NCI-H1092 (cell line): ENCODE measurements at places on chromosomes 1 and 21.

DNA sequence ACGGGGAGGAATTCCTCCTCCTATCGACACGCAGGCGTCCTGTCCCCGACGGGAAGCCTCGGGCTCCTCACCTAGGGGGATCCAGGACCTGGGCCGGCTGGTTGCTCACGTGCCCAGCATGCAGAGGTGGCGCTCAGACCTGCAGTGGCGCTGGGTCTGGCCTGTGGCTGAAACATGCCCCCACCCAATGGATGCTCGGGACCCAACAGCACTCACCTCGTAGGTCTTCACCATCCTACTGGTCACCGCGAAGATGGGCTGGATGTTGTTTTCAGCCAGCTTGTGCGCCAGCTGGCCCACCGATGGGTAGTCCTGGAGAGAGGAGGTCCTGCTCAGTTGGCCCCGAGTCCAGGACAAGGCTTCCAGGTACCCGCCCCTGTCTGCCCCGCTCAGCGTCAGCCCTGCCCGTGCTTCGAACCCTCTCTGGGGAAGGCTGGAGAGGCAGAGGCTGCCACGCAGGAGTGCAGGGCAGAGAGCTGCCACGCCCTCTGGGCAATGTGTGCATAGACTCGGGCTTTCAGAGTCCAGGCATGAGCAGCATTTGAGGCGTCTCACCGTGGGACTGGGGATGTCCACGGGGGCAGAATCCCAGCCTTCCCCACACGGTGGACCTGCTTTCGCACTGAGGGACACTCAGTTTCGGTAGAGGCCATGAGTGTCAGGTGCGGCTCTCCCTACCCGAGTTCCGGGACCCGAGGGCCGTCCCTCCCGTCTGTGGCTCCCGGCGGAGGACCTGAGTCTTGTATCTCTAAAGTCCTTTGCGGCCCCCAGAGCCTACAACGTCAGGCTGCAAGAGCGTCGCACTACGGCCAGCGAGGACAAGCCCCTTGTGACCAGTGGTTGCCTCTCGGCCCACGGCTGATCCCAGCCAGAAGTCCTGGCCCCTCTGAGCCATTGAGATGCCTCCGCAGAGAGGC is 21.6 kb downstream of the ITGB2 start:
- DNase-seq: no peak

DNA sequence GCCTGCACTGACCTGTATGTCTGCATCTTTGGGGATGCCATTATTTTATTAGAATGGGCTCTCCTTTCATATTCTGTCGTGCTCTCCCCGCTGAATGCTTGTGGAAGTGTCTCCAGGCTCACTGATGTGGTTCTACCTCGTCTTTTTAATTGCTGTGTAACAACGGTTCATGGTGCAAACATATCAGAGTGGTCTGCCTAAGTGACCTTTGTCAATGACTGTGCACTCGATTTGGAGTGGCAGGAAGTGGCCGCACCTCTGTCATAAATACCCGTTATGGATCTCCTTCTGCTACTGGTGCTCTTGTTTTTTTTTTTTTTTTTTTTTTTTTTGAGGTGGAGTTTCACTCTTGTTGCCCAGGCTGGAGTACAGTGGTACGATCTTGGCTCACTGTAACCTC is 38.3 kb downstream of the SPSB1 start:
- no peak for DNase-seq

- DNase-seq: no peak
Measured at GRCh38 chr1:177310326-177310725, 139.6 kb downstream of the BRINP2 start.

DNA sequence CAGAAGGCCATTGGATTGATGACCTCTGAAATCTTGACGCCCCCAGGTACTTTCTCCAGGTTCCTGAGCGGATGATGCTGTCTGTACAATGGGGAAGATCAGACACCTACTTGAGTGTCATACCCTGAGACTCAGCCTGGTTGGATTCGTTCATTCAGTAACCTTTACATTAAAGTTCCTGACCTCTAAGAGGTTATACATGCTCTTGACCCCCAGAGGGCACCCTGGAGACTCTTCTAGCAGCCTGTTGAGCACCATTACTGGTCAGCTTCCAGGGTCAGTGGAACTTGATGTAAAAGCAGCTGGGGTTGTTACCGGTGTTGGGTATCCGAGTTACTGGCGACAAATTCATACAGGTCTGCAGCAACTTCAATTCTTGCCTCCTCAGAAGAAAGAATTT is 114.3 kb upstream of the ZNF678 start:
- DNase-seq: peak; percentile 33

DNA sequence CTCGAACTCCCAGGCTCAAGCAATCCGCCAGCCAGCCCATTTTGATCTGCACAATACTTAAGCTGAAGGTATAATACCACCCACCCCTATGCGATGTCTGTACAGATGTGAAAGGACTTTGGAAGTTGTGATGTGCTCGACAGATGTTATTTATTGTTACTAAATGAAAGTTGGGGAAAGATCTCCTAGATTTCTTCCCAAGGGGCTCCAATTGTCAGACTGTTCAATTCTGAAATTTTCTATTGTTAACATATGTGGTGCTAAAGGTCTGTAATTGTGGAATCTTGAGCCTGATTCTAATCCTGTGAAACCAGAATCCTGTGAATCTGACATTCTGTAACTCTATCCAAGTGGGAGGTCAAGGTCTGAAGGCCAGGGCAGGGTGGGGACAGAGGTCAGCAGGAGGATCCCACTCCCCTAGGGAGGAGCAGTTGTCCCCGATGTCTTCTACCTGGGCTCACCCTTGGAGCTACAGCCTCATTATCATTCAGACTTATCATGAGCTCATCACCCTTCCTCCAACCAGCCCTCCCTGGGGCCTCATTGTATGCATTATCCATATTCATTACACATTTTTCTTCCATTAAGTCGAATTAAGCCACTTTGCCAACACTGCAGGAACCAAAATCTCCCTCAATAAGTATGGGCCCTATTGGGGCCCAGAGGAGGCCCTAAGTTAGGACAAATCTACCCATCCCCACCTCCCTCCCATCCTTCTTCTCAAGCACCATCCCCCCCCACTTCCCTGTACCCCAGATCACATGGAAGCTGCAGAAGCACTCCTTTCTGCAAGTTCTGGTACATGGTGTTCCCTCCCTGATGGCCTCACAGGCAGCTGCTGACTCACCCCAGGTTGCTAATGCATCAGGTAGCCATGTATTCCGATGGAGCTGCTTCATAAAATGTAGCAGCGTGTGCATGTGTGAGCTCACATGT is 32.3 kb downstream of the SHISAL2A start:
- no peak for DNase-seq

DNA sequence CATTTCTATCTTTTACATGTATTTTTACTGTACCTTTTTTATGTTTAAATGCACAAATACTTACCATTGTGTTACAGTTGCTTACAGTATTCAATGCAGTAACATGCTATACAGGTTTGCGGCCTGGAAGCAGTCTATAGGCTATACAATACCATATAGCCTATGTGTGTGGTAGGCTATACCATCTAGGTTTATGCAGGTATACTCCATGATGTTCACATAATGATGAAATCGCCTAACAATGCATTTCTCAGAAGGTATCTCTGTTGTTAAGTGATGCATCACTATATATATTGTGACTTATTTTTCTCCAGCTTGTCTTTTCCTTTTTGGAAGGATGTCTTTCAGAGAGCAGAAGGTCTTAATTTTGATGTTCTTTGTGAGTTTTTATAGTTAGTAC is 103.5 kb downstream of the MAST2 start:
- no peak for DNase-seq

GRCh38 chr1:99535470-99536164 is 110.3 kb upstream of the PALMD start:
- DNase-seq: no peak

- no peak for DNase-seq
Measured at GRCh38 chr21:32515874-32516273, 69.4 kb downstream of the TCP10L start.

GRCh38 chr1:239662950-239663349 is 276.6 kb downstream of the CHRM3 start:
- no peak for DNase-seq

DNA sequence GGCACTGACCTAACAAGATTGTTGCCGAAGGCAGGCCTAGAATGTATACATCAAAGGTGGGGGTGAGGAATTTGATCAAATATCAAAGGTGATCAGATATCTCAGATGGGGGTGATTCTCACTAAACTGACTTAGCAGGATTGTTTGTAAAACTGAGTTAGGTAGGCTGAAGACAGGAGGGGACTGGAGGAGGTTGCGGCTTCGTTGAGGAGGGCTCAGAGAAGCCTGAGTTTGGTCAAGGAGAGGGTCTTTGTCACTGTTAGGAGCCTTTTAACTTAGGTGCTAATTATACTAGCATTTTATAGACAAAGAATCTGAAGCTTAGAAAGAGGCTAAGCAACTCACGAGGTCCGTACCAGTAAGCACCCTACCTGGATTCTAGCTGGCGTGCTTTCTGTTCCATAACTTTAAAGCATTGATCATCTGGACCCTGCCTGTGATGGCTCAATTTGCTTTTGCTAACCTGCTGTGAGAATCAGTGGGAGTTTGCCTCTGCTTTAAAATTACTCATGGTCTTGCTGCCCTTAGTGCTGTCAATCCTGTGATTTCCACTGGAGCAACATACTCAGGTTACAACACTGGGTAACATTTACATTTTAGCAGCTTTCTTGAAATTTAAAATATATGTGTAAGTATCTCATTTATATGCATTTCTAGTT is 49.8 kb downstream of the ITSN1 start:
- no peak for DNase-seq

DNA sequence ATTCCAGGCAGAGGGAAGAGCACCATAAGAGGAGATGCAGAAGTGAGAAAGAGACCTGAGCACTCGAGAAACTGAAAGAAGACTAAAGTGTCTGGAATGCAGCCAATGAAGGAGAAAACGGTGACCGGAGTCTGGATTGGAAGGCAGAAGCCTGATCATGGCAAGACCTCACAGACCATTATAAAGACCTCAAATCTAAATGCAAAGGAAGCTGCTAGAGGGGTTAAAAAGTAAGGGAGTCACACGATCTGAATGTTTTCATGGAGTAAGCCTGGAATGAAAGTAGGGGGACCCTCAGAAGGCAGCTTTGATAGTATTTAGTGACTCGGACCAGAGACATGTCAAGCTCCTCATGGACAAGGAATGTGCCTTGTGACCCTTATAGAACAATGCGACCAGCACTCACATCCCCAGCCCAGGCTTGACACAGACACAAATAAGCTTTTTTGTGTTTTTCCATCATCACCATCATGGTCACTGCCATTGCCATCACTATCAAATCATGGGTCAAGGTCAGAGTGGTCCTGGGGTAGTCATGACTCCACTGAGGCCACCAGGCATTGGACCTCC is 183.6 kb downstream of the SEC16B start:
- no peak for DNase-seq

DNA sequence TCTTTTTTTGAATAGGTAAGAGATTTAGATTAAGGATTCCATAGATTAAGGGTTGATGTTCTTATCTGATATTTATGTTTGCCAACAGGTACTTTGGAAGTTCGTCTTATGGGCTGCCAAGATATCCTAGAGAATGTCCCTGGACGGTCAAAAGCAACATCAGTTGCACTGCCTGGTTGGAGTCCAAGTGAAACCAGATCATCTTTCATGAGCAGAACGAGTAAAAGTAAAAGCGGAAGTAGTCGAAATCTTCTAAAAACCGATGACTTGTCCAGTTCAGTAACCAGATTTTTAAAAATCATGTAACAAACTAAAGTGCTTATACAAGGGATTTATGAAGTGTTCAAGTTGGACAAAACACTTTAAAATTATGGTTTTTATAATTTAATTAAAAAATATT is 100.5 kb downstream of the PKN2 start:
- no peak for DNase-seq

GRCh38 chr1:93576346-93576745 is 105.3 kb downstream of the BCAR3 start:
- peak; percentile 59 for DNase-seq

GRCh38 chr1:54239631-54240031 is 39.7 kb downstream of the MRPL37 start:
- DNase-seq: no peak

DNA sequence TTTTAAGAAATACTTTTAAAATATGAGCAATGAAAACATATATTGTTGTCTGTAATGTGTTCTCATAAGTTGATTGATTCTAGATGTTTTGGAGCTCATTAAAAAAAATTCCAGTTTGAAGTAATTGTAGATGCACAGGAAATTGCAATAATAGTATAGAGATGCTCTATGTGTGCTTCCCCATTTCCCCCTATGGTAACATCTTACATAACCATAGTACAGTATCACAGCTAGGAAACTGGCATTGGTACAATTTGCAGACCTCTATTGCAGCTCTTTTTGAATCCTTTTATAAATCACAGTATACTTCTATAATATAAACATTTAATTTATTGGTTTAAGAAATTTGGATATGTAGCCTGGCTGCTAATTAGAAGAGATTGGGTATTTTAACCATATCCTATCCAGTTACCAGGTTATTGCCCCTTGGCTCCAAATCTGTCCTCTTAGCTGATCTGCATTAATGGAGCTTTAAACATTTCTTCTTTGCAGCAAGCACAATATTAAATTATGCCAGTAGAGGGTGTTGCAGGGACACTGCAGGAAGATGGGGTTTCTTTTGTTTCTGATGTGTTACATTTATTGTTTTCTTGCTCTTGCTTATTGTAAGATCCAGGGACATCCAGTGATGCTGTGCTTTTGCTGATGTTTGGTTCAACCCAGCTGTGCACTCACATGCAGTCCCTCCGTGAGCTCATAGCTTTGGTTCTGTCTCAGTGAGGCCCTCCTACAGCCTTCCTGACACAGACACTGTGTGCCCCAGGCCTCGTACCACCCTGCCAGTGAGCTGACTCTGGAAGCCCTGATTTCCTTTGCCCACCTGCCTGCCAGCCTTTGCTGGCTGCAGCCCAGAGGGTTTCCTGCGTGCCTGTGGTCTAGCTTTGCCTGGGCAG is 103.3 kb downstream of the RABGAP1L start:
- DNase-seq: peak; percentile 7

DNA sequence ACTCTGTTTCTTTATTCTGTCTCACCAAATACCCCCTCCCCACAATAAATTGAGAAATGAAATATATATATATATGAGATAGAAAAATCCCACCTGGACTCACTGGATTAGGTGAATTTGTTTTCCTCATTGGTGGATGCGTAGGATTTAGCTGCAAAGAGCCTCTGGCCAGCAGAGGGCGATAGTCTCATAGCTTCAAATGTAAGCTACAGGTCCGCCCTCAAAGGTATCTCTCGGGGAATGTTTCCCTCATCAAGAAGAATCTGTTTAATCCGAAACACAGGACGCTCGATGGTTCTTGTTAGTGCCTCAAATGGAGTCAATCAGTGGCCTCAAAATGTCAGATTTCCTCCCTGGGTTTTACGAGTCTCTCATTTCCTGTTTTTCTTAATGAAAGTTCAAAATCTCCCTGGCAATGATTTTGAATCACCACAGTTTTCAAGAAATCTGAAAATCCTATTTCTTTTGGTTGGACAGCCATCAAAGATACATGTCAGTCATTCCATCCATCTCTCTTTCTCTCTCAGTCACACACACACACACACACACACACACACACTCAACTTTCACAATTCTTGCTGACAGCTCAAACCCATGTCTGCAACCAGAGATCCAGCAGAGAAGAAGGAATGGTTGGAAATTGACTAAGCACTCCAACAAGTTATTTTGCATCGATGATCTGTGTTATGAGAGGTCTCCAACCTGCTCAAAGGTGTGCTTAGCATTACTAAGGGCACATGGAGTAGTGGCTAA is 13.9 kb upstream of the CAMK1G start:
- peak; percentile 83 for DNase-seq
